Sciatic nerve (tissue), 2 donors: ENCODE measurements at places on chromosomes 2 and 18. TPM values are rescaled to one million over a fixed set of nuclear protein-coding genes. Genes with fewer than 3 reads are reported as not detected.

The HOXD9 gene
- total RNA-seq: 4.9 TPM

The UBE2F gene
- 32.6 TPM for total RNA-seq

The DLGAP1 gene
- total RNA-seq: 0.98 TPM

The SMIM21 gene
- total RNA-seq: not detected

GRCh38 chr2:240622060-240622411, 3.2 kb upstream of the GPR35 start:
- peak; percentile 43 for DNase-seq

DNA sequence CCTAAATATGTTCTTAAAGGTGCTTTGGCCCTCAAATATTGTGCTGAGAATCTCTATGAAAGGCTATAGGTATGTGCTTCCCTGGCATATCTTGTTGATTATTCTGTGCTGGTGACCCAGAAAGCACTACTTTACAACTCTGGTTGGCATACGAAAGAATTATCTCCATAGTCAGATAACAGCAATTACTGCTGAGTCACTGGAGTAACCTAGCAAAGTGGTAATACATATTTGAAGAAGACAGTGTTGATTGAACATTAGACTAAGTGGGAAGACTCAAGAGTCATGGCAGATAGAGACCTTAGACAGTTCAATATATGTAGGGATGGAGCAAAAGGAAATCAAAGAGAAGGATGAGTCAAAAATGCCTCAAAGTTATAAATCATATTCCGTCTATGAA, 1978.5 kb upstream of the LRRTM1 start:
- DNase-seq: no peak

GRCh38 chr2:33077844-33078243, 131.1 kb downstream of the LTBP1 start:
- DNase-seq: no peak

DNA sequence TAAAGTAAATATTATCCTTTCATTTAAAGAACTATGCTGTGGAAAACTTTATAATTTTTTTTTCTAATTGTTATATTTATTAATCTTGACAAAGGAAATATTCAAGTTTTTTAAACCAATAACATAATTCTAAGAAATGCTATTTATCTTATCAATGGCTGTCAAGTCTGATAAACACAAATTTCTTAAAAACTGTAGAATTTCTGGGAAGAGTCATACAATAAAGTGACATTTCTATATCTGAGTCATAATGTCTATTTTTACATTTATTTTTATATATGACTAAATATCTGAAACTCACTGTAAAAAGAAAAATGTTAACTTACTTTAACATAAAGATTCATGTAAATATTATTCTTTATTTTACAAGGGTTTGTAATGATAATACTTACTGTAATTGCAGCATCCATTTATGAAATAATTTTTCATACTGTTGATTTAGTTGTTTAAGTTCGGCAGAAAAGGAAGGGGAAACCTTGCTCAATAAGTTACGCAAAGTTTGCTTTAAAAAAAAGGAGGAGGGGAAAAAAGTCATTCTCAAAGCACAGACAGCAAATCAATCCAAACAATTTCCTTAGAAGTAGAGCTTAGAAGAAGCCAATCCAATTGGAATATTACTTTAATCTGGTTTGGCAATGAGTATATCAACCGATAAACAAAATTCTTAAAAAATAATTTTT, 32.4 kb downstream of the ORC2 start:
- DNase-seq: no peak

DNA sequence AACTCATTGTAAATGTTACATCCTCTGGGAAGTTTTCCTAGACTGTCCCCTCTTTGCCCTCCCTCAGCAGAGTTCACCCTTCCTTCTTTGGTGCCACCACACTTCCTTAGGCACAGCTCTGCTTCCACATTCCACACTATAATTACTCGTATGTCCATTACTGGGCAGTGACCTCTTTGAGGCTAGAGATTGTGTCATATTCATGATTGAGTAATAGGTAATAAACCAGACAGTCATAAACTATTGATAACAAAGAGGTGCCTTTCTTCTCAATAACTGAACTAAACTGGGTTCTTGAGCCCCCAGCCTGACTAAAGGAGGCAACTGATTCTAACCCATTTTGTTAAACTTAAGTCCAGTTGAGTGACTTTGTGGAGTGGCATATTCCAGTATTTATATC, 28.3 kb downstream of the MYO3B start:
- no peak for DNase-seq

GRCh38 chr2:102424754-102425153, 1.8 kb downstream of the IL18RAP start:
- no peak for DNase-seq

DNA sequence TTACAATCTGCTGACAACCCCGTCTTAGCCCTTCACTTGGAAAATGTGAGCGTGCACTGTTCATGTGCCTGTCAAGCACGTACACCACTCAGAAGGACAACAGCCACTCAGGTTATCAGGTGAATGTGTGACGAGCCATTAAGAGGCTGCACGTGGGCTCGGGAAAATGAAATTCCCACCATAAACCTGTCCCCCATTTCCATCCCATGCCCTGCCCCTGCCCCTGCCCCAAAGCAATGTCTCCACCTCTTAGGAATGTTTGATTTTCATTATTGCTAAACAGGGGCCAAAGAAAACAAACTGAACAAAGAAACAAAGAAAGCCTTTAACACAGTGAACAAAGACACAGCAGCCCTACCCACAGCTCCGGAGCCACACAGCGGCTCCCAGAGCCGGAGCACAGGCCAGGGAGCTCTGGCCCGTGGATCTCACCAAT, 90.5 kb downstream of the TMEM18 start:
- no peak for DNase-seq

GRCh38 chr2:24472416-24472815, 18.6 kb upstream of the NCOA1 start:
- DNase-seq: no peak

DNA sequence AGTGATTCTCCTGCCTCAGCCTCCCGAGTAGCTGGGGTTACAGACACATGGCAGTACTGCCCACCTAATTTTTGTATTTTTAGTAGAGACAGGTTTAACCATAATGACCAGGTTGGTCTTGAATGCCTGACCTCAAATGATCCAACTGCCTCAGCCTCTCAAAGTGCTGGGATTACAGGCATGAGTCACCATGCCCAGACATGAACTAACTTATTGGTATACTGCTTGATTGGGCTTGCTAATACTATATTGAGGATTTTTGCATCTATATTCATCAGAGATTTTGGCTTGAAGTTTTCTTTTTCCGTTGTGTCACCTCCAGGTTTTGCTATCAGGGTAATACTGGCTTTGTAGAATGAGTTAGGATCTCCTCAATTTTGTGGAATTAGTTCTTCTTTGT, 706.1 kb upstream of the HS6ST1 start:
- DNase-seq: no peak

GRCh38 chr18:10726198-10727068, 200.6 kb downstream of the NAPG start:
- DNase-seq: no peak
